Omental fat pad (tissue), 4 donors: ENCODE measurements at places on chromosomes 4 and X.

GRCh38 chrX:64456828-64457227 lies 61.6 kb upstream of the MTMR8 start:
- DNase-seq: no peak

DNA sequence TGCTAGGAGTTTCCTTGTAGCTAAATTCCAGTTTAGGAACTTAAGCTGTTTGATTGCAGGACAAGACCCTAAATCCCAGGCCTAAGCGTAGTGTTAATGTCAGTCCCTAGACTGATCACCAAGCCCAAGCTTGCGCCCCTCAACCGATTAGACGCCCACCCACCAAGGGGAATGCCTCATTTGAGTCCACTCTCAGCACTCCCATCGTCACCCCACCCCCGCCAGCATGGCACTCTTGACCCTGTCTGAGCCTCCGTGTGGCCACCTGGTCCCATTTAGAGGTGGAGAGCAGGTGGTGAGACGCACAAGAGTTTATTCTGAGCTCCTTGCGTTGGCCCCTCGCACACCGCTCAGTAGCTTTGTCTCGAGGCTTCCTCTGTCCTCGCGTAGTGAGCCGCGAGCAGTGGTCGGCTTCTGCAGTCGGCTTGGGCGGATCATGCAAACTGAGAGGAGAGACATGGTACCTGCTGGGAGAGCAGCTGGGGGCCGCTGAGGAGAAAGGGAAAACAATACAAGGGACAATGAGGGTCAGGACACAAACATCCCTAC lies 48.5 kb upstream of the ZNF157 start:
- DNase-seq: no peak

GRCh38 chr4:157992948-157993839 lies 179.6 kb downstream of the GASK1B start:
- no peak for DNase-seq

DNA sequence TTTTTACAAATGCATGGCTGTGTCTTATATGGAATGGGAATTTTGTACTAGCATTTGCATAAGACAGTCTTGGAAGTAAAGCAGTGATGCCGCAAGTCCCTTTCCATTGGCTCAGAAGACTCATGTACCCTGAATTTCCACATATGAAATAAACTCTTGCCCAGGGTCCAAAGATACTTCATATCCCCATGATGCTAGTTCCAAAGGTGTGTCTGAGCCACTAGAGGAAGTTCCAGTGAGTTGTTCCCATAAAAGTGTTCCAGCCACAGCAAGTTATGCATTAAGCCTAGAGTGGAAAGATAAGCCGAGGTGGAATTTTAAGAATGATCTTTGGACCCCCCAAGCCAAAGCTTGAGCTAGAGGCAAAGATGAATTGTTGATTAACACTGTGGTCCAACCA lies 9.3 kb upstream of the CEP135 start:
- DNase-seq: no peak

DNA sequence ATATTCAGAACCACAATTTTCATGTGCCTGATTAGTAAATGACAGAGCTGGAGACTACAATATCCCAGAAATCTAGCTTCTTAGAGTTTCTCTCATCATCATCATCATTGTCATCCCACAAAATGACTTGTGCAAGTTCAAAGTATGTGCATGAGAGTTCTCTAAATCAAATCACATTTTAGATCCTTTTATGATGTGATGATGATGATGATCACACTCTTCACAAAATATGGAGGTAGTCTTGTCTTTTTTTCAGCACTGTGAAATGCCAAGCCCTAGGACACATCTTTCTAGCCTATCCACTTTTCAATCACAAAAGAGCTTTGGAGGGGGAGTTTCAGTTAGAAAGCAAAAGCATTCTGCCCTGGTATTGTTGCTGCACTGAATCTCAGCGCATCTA lies 7.4 kb downstream of the MBNL3 start:
- DNase-seq: no peak

DNA sequence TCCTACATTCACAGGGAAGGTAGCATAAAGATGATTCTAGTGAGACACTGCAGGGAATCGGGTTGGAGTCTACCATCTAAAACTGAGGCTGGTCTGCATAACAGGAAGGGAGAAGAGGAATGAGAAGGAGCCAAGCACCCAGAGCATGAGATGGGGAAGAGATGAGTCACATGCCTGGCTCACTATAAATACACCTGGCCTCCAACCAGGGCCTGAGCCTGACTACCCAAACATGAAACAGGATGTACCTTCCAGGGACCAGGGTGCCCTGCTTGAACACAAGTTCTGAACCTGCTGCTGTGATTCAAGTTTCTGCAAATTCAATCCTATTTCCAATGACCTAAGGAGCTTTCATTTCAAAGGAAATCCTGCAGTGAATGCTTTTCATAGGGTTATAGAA lies 24.9 kb downstream of the CD99L2 start:
- no peak for DNase-seq
